Effector memory CD4-positive, alpha-beta T cell (primary cell): ENCODE measurements at places on chromosomes 3 and 15.
A peak's percentile ranks its signal among the peaks of the same experiment; 100 is the strongest.

- H3K4me1 ChIP-seq: no peaks in the 10 kb centered on the region
- no peaks in the 10 kb centered on the region for H3K36me3 ChIP-seq
- no peak overlapping the region for H3K27ac ChIP-seq
- H3K27me3 ChIP-seq: no peaks in the 10 kb centered on the region
- DNase-seq: no peak
- H3K4me3 ChIP-seq: no peak overlapping the region
Measured at GRCh38 chr3:104878395-104878794, 488.3 kb upstream of the ALCAM start.

GRCh38 chr3:158847452-158847821 lies 45.6 kb downstream of the MFSD1 start:
- no peaks in the 10 kb centered on the region for H3K4me1 ChIP-seq
- no peak overlapping the region for H3K4me3 ChIP-seq
- no peaks in the 10 kb centered on the region for H3K36me3 ChIP-seq
- H3K27ac ChIP-seq: no peak overlapping the region

GRCh38 chr3:82294609-82295008 lies 533.2 kb upstream of the GBE1 start:
- no peak overlapping the region for H3K4me3 ChIP-seq
- no peaks in the 10 kb centered on the region for H3K36me3 ChIP-seq
- no peaks in the 10 kb centered on the region for H3K4me1 ChIP-seq
- no peak for DNase-seq

DNA sequence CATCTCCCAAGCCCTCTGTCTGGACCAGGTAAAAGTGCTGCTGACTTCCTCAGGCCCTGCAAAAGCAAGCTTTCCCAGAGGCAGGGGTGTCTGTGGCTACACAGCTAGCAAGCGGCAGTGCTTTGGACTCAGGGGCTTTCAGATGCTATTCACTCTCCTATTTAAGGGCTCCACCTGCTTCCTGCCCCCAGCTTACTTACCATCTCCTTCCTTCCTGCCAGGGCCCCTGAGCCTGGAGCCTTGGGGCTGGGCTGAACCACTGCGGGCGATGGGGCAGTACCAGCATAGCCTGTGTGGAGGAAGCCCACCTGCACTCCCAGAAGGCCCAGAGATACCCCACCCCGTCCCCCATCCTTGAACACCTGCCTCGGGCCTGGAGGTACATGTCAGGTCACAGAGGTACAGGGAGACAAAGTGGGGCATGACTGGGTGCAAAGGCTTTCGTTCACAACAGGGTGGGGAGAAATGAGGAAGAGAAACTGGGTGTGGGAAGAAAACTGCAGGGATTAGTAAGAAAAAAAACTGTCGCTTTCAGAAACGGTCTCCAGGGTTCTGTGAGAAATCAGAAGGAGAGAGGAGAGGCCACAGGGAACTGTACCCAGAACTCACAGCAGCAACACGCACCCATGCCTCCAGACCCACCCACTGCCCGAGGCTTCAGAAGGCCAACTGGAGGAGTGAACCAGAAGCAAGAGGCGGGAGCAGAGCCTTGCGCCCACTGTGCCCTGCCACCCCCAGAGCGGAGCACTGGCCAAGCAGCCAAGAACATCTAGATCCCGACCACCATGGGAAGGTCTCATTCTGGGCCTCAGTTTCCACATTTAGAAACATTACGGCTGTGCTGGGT lies 49.5 kb downstream of the CCDC12 start:
- no peak overlapping the region for H3K4me3 ChIP-seq
- H3K27me3 ChIP-seq: no peaks in the 10 kb centered on the region
- H3K27ac ChIP-seq: peak overlapping the region; percentile 11
- H3K36me3 ChIP-seq: peaks cover 41% of the 10 kb centered on the region

GRCh38 chr3:147507638-147508286 lies 98.6 kb downstream of the ZIC1 start:
- H3K4me3 ChIP-seq: no peak overlapping the region
- no peak for DNase-seq
- H3K27me3 ChIP-seq: no peaks in the 10 kb centered on the region
- no peak overlapping the region for H3K27ac ChIP-seq
- no peaks in the 10 kb centered on the region for H3K4me1 ChIP-seq
- H3K36me3 ChIP-seq: no peaks in the 10 kb centered on the region

GRCh38 chr15:69482686-69483256 lies 30.2 kb downstream of the RPLP1 start:
- H3K27ac ChIP-seq: no peak overlapping the region
- no peaks in the 10 kb centered on the region for H3K4me1 ChIP-seq
- no peaks in the 10 kb centered on the region for H3K27me3 ChIP-seq

GRCh38 chr15:99369196-99369595 lies 117.9 kb downstream of the LRRC28 start:
- no peaks in the 10 kb centered on the region for H3K27me3 ChIP-seq
- peaks cover 2% of the 10 kb centered on the region for H3K4me1 ChIP-seq
- H3K4me3 ChIP-seq: no peak overlapping the region
- H3K27ac ChIP-seq: no peak overlapping the region

DNA sequence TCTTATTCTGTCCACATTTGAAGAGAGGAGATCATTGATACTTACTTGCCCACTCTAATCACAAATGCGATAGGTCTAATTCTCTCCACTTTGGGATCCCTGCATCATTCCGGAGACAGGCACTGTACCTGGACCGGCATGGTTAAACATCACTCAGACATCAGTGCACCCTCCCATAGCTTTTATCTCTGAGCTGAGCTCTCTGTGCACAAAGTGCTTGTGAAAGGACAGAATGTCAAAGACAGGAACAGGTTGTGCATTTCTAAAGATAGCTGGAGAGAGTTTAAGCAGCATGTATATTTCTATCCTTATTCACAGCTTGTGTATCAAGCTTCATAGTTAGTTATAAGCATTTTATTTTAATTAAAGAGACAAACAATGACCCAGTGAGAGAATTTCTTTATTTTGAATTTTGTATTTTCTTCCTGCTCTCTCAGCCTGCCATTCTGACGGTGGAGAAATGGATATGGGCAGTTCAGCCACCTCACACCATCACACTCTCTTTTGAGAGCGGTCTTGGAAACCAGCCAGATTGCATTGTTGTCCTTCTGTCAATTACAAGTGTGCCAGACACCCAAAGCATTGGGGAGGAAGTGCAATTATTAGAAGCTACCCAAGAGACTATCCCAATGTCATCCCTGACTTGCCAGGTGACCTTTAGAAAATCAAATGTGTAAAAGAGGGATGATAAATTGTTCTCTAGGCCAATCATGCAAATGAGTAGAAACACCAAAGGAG lies 65.2 kb upstream of the CHL1 start:
- H3K4me3 ChIP-seq: no peak overlapping the region
- DNase-seq: no peak
- H3K36me3 ChIP-seq: no peaks in the 10 kb centered on the region
- H3K27me3 ChIP-seq: no peaks in the 10 kb centered on the region

- H3K27me3 ChIP-seq: no peaks in the 10 kb centered on the region
- H3K4me3 ChIP-seq: no peak overlapping the region
- no peak for DNase-seq
Measured at GRCh38 chr3:126373682-126374601, 16.7 kb upstream of the KLF15 start.

DNA sequence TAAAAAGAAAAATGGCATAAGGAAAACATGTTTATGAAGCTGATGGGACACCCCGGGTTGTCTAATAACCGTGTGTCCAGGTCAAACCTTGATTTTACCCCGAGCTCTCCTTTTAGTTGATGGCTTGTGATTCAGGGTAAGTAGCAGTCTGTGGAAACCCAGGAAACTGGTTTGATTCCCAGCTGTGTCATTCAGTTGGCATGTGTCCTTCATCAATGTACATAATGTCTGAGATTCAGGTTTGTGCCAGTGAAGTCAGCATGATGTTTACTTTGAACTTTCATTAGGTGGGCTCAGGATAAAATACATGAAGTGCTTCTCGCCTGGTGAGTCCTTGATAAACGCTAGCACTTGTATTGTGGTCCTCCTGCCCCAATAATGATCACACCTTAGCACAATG lies 4.3 kb upstream of the COPG1 start:
- H3K27me3 ChIP-seq: no peaks in the 10 kb centered on the region
- peaks cover 15% of the 10 kb centered on the region for H3K4me1 ChIP-seq
- no peak overlapping the region for H3K4me3 ChIP-seq
- no peaks in the 10 kb centered on the region for H3K36me3 ChIP-seq

- H3K4me3 ChIP-seq: no peak overlapping the region
- H3K36me3 ChIP-seq: peaks cover 98% of the 10 kb centered on the region
- no peak overlapping the region for H3K27ac ChIP-seq
- H3K27me3 ChIP-seq: no peaks in the 10 kb centered on the region
- no peak for DNase-seq
Measured at GRCh38 chr3:9690451-9691450, 12.9 kb upstream of the CPNE9 start.

GRCh38 chr3:40691452-40691861 lies 166.7 kb downstream of the ZNF621 start:
- DNase-seq: no peak
- no peaks in the 10 kb centered on the region for H3K27me3 ChIP-seq
- H3K36me3 ChIP-seq: no peaks in the 10 kb centered on the region
- no peak overlapping the region for H3K27ac ChIP-seq
- no peak overlapping the region for H3K4me3 ChIP-seq

DNA sequence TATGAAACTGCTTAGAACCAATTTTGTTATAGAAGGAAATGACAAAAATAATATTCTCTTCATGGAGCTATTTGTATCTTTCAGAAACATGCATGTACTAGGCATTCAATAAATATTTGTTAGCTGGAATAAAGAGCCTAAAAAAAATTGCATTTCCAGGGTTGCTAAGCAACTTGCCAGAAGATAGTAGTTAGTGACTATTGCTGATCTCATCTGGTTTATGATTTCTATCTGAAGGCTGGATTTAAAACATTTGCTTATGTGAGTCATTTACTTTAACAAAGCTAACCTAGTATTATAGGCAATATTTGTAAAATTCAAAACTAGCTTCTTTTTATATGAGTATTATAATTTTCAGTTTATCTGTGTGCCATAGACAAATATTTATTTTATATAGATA lies 78.3 kb downstream of the NAALADL2 start:
- no peaks in the 10 kb centered on the region for H3K36me3 ChIP-seq
- H3K4me1 ChIP-seq: no peaks in the 10 kb centered on the region
- no peak overlapping the region for H3K4me3 ChIP-seq

DNA sequence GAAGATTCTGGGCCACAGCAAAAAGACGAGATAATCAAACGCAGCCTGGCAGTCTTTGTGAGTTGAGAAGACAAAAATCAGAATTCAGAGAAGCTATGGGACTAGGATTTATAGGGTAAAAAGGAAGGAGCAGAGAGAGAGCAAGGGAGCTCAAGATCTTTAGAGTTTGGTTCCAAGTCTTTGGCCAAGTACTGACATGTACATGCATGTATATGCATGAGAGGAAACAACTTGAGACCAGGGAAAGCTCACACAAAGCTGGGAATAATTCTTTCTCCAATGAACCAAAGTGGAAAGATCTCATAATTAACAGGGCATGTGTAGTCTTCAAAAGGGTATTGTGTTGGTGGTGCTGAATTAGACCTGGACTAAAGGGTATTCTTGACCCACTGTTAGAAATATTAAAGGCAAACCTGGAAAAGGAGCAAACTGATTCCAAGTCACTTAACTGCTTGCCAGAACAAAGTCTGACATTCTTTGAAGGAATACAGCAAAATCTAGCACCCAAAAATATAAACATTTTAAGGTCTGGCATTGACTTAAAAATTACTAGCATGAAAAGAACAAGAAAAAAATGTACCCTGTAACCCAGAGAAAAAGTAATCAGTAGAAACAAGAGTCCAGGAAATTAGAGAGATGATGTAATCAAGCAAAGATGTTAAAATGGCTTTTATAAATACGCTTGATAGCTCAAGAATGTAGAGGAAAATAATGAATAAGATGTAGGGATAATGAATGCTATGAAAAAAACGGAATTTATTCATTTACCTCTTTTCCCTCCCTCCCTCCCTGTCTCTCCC lies 226.0 kb upstream of the CGNL1 start:
- no peak overlapping the region for H3K27ac ChIP-seq
- DNase-seq: no peak
- no peak overlapping the region for H3K4me3 ChIP-seq
- H3K36me3 ChIP-seq: no peaks in the 10 kb centered on the region
- no peaks in the 10 kb centered on the region for H3K27me3 ChIP-seq

DNA sequence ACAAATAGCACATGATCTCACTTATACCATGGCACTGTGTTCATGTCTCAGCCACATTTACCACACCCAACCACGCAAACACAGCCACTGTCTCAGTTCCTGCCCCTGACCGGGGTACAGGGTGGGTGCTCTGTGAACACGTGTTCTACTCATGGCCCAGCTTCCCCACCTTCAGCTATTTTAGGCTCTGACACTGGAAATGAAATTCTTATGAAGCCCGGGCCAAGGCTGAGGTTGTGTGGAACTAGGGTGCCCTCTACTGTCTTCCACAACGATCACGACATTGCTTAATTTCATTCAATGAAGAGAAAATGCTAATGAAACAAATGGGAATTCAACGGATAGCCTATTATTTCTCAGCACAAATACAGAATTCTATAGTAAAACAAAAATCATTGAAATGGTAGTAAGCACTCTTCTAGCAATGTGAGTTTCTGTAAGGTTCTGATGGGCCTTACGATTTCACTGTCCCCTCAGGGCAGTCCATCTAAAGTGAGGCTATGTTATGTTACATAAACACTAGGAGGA lies 2.1 kb upstream of the GABRA5 start:
- H3K4me3 ChIP-seq: no peak overlapping the region
- H3K27ac ChIP-seq: no peak overlapping the region
- no peaks in the 10 kb centered on the region for H3K36me3 ChIP-seq
- H3K4me1 ChIP-seq: no peaks in the 10 kb centered on the region

DNA sequence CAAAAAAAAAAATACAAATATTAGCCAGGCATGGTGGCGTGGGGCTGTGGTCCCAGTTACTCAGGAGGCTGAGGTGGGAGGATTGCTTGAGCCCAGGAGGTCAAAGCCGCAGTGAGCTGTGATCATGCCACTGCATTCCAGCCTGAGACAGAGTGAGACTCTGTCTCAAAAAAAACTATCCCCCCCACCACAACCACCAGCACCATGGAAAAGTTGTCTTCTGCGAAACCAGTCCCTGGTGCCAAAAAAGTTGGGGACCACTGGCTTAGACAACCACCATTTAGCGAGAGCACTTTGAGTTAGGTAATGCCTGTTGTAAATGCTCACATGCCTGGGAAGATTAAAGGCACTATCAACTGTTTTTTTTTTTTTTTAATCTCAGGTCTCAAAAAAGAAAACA lies 15.4 kb downstream of the ARHGAP31 start:
- no peaks in the 10 kb centered on the region for H3K36me3 ChIP-seq
- no peak for DNase-seq
- H3K4me1 ChIP-seq: no peaks in the 10 kb centered on the region
- H3K27me3 ChIP-seq: no peaks in the 10 kb centered on the region
- no peak overlapping the region for H3K4me3 ChIP-seq

- no peak for DNase-seq
- H3K36me3 ChIP-seq: peaks cover 42% of the 10 kb centered on the region
- no peak overlapping the region for H3K27ac ChIP-seq
- no peak overlapping the region for H3K4me3 ChIP-seq
- H3K4me1 ChIP-seq: no peaks in the 10 kb centered on the region
Measured at GRCh38 chr3:49513494-49514124, 40.7 kb upstream of the BSN start.

DNA sequence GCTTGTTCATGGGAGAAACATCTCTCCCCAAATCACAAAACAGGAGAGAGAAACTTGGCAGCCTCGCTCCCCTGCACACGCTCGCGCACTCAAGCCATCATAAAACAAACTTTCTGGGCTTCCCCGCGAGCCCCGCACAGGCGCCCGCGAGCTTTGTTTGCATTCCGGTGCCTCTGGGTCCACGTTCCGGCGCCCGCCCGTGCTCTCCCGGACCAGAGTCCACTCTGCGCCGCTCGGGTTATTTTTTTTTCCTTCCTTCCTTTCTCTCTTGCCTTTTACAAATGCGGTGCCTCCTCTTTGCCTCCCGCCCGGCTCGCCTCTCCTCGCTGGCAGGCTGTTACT lies 363 bp downstream of the MAGI1 start:
- no peak for DNase-seq
- H3K27ac ChIP-seq: no peak overlapping the region
- no peaks in the 10 kb centered on the region for H3K36me3 ChIP-seq
- H3K4me1 ChIP-seq: no peaks in the 10 kb centered on the region
- peaks cover 24% of the 10 kb centered on the region for H3K27me3 ChIP-seq
